Testis (tissue), 5 donors: ENCODE measurements at places on chromosomes 2 and 18.

DNA sequence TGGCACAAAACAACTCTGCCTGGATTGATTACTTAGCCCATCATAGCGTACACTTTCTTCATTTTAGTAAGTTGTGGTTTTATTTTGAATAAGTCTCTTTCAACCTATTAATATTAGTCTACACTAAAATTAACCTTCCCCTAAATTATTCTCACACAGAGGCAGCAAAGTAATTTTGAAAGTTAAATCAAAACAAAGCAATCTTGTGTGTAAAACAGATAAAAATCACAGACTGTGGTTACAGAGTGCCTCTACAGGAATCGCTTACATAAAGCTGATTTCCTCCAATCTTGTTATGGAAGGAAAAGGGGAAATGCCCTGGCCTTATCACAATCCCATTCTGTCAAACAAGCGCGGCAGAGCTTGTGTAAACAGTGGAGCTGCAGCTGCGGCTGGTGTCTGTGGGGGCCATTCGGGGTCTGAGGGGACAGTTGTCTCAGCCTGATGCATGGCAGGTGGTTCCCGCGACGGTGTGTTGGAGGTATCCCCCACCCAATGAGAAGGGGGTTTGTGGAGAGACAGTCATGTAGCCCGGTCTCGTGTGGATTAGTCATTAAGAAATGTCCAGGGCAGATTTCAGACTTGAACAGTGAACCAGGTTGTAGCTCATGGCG lies 42.1 kb downstream of the BCL2L11 start:
- no peak for DNase-seq

DNA sequence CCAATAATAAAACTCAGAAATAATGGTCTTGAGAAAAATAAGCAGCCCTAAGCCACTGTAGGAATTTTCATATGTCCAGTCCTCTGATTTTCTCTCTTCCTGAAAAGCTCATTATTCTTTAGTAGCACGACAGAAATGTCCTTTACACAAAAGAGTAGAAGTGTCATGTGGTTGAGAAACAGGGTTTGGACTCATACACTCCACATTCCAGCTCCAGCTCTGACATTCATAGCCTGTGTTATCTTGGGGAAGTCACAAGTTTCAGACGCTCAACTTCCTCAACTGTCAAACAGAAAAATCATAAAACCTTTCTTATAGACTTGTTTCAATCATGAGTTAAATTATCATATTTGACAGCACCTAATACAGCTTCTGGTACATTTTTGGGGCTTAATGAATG lies 511.5 kb downstream of the TNS1 start:
- DNase-seq, result no peak

- DNase-seq, result peak; percentile 5
Measured at GRCh38 chr2:113157897-113158753, 15.6 kb upstream of the PSD4 start.

DNA sequence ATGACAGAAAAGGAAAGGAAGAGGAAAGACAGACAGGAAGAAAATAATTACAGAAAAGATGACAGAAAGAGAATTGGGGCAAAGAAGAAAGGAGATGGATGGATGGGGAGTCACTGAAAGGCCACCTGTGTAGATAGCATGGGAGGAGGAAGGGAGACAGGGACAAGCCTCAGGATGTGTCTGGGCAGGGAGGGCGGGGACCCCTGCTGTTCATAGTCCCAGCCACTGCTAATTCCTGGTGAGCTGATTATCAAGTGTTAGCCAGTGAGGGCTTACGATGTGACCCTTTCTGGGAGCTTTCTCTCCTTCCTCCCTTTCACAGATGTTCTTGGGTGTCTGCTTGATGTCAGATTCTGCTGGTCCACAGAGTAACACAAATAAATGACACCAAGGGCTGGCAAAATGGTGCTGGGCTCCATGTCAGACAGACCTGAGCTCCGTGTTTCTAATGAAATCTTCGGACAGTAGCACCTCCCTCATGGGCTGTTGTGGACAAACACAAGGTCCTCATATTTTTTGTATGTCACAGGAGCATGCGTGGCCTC lies 13.6 kb downstream of the FHOD3 start:
- DNase-seq, result no peak

- no peak for DNase-seq
Measured at GRCh38 chr2:16031058-16031847, 90.9 kb downstream of the MYCN start.

GRCh38 chr2:131093696-131094462 lies 619 bp upstream of the FAM168B start:
- peak; percentile 79 for DNase-seq

DNA sequence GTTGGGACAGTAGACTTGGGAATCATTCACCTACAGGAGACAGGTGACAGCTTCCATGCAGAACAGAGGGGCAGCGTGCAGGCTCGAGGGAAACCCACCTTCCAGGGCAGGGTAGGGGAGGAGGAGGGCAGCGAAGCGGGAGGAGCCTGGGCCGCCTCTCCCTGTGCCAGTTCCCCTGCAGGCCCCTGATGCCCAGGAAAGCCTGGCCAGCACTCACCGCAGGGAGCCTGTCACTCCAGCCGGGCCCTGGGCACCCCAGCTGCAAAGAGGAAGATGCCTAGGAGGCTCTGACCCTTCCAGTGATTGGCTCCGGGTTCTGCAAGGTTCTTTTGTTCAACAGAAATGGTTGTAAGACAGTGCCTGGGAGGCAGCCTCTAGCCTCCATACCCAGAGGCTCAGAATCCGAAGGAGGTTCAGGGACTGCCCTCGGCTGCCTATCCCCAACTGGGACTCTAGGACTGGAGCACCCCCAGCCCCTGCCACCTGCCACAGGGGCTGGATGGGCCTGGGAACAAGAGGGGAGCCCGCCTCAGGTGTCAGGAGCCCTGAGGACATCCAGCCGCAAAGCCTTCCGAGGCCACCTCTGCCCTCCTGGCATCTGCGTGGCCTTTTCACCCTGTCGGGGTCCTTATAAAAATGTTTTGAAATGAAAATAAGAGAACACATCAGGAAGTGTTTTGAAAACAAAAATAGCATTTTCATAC lies 103.2 kb downstream of the PTGR3 start:
- DNase-seq, result peak; percentile 6

DNA sequence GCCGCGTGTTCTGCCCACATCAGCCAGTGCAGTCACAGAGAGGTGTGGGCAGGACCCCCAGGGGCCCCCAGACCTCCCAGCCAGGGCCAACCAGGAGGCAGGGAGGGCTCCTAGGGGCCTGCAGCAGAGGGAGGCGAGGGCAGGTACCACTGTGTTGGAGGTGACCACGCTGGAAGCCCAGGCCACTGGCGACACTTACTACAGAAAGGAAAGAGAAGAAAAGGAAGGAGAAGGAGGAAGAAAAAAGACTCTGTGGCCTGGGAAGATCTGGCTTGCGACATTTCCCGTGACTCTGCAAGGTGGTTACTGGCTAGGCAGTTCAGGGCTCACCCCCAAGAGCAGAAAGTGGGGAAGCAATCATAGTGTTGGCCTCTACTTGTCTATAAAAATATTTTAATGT lies 98.1 kb upstream of the BCL2L11 start:
- DNase-seq, result no peak

DNA sequence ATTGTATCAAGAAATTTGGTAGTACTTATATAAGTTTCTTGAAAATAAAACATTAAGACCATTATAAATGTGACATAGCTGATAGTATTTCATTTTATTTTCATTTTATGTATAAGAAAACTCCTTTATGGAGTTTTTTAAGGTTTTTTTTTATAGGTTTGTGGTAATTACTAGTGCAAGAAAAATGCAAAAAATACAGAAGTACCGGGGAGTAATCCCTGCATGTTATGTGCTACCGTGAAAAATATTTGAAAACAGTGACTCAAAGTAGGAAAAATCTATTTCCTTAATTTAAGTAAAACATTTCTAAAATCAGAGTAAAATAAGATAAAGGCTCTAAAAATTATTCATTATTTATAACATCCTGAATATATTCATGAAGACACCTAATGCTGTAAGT lies 21.6 kb downstream of the ZSWIM2 start:
- no peak for DNase-seq

- DNase-seq, result no peak
Measured at GRCh38 chr2:46798998-46799698, 116.5 kb downstream of the MCFD2 start.

DNA sequence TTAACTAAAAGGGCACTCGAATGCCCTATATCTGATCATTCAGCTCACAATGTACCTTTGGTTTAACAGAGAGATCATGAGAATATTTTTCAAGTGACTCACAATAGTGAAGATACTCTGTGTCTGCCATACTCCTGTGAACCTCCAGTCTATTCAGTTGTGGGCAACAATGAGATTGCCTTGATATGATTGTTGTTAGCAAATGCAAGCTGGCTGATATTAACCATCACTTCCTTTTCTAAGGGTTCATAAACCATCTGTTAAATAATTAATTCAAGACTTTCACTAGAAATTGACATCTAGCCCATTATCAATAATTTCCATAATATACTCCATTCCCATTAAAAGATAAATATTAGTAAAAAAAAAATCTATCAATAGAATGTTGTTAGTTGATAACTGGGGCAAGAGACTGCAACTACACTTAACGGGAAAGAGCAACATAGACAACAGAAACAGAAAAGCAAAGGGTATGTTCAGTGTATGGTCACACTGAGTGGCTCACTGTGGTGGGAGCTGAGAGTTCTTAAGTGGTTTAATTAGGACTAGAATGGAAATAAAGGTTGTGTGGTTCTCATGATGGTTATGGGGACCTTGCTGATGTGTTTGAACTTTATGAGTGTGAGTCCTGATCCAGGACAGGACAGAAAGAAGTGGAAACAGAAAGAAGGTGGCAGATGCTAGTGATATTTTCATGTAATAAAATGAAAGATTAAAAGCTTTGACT lies 11.9 kb downstream of the IL18RAP start:
- DNase-seq, result no peak
